Activated T-helper 2 cell treated with anti-CD3 and anti-CD28 coated beads, Interferon-gamma antibody, Interleukin-2, Interleukin-4, amounts not matched to agents 10 μg/mL and 5 μg/mL and 100 μg/mL, durations not matched to agents 14 hours and 24 hours and 36 hours (primary cell): ENCODE measurements at places on chromosomes 13 and 19. TPM values are rescaled to one million over a fixed set of nuclear protein-coding genes. Genes with fewer than 3 reads are reported as not detected.

GRCh38 chr13:41222259-41222852 is 28.0 kb upstream of the KBTBD7 start:
- H3K4me1 ChIP-seq = peaks cover 5% of the 10 kb centered on the region
- peak; percentile 25 for DNase-seq

GRCh38 chr19:55092423-55093318 is 17.0 kb downstream of the EPS8L1 start:
- peaks cover 10% of the 10 kb centered on the region for H3K27me3 ChIP-seq
- H3K27ac ChIP-seq = no peak overlapping the region
- H3K4me1 ChIP-seq = peaks cover 7% of the 10 kb centered on the region
- DNase-seq = no peak
- no peak overlapping the region for H3K4me3 ChIP-seq

- no peaks in the 10 kb centered on the region for H3K27me3 ChIP-seq
- peaks cover 78% of the 10 kb centered on the region for H3K36me3 ChIP-seq
- H3K27ac ChIP-seq = peak overlapping the region; percentile 83
- peaks cover 9% of the 10 kb centered on the region for H3K4me1 ChIP-seq
- DNase-seq = no peak
- H3K4me3 ChIP-seq = no peak overlapping the region
These were observed 13.5 kb upstream of the PLA2G4C start for GRCh38 chr19:48123907-48124651.

DNA sequence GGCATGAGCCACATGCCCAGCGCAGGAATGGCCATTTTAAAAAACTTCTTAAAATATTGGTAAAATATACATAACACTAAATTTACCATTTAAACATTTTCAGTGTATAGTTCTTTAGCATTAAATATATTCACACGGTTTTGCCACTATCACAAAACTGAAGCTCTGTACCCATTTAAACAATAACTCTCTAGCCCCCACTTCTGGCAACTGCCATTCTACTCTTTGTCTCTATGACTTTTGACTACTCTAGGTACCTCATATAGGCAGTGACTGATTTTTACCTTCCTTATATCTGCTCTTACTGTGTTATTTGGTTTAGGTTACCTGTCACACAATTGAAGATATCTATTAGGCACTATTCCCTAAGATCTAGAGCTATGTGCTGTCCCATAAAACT is 2.3 kb upstream of the KBTBD7 start:
- peaks cover 32% of the 10 kb centered on the region for H3K4me1 ChIP-seq
- no peak overlapping the region for H3K4me3 ChIP-seq
- H3K27me3 ChIP-seq = no peaks in the 10 kb centered on the region
- no peak overlapping the region for H3K27ac ChIP-seq
- H3K36me3 ChIP-seq = peaks cover 17% of the 10 kb centered on the region

GRCh38 chr13:29923554-29924481 is 73.4 kb upstream of the UBL3 start:
- H3K27me3 ChIP-seq = peaks cover 7% of the 10 kb centered on the region
- no peak for DNase-seq
- H3K27ac ChIP-seq = no peak overlapping the region

DNA sequence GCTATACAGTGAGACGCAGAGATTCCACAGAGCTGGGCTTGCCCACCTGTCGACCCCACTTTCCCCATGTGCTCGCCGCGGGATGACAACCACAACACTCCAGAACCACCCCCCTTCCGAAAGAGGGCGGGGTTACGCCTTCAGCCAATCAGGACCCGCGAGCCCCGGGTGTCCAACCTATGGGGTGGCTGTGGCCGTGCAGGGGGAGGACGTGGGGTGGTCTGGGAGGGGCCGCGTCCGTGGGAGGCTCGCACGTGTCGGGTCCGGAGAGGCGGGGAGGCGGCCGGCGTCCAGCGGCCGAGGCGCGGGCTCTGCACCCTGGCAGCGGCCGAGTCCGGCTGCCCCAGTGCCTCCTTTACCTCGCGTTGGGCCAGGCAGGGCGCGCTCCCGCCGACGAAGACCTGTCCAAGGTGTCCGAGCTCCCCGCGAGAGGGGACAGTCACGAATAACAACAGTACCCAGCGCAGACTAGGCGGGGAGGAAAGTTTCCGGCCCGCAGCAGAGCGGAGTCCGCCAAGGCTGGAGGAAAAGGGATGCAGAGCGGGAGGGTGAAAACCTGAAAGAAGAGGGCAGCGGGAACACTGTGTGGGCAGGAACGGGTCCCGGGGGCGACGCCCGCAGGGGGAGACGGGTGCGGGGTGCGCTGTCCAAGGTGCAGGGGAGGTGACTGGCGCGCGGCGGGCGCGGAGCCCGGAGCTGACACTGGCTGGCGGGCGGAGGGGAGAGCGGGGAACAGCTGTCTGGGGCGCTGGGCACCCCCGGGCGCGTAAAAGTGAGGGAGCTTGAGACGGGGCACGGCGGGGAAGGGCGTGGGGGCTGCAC is 911 bp downstream of the ENOX1 start:
- no peak for DNase-seq
- H3K4me1 ChIP-seq = peaks cover 2% of the 10 kb centered on the region
- H3K27ac ChIP-seq = no peak overlapping the region
- peak overlapping the region; percentile 73 for H3K4me3 ChIP-seq
- H3K27me3 ChIP-seq = peaks cover 49% of the 10 kb centered on the region

DNA sequence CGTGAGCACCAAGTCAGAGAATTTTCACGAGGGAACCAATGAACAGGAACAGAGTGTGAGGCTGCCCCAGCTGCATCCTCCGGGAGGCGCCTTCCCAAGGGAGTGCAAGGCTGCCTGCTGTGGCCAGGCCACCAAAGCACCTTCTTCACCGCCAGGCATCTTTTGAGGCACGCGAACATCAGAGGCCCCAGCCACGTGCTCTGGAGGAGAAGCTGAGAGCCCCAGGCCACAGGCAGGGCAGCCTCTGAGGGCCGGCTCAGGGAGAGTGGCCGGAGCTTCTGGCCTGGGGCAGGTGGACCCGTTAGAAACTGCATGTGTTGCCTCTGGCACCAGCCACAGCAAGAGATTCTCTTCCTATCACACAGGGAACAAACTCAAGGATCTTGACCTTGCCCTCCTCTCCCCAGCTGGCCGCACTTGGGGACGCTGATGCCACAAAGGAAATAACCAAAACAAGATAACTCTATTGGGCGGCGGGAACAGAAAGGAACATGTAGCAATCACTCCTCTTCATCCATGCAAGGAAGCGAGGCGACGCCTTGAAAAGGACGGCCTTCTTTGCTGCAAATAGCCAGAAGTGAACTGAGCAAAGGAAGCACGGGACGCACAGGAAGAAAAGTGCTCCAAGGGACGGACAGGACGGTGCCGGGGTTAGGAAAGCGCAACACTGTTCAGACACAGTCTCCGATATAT is 19.9 kb downstream of the GAS6 start:
- no peak overlapping the region for H3K27ac ChIP-seq
- H3K4me3 ChIP-seq = no peak overlapping the region
- peaks cover 19% of the 10 kb centered on the region for H3K4me1 ChIP-seq
- H3K27me3 ChIP-seq = peaks cover 5% of the 10 kb centered on the region
- no peak for DNase-seq
- H3K36me3 ChIP-seq = no peaks in the 10 kb centered on the region

GRCh38 chr13:110010404-110011138 is 224.2 kb upstream of the IRS2 start:
- no peaks in the 10 kb centered on the region for H3K4me1 ChIP-seq
- DNase-seq = no peak
- H3K36me3 ChIP-seq = no peaks in the 10 kb centered on the region
- peaks cover 2% of the 10 kb centered on the region for H3K27me3 ChIP-seq
- H3K27ac ChIP-seq = no peak overlapping the region
- H3K4me3 ChIP-seq = no peak overlapping the region

GRCh38 chr19:12946092-12946721 is 545 bp downstream of the RAD23A start:
- H3K36me3 ChIP-seq = peaks cover 94% of the 10 kb centered on the region
- H3K27me3 ChIP-seq = no peaks in the 10 kb centered on the region
- H3K4me1 ChIP-seq = peaks cover 32% of the 10 kb centered on the region

- no peak overlapping the region for H3K27ac ChIP-seq
- no peaks in the 10 kb centered on the region for H3K36me3 ChIP-seq
- peaks cover 26% of the 10 kb centered on the region for H3K4me1 ChIP-seq
- DNase-seq = no peak
- no peak overlapping the region for H3K4me3 ChIP-seq
These were observed 39.9 kb downstream of the PCCA start for GRCh38 chr13:100128838-100129237.

DNA sequence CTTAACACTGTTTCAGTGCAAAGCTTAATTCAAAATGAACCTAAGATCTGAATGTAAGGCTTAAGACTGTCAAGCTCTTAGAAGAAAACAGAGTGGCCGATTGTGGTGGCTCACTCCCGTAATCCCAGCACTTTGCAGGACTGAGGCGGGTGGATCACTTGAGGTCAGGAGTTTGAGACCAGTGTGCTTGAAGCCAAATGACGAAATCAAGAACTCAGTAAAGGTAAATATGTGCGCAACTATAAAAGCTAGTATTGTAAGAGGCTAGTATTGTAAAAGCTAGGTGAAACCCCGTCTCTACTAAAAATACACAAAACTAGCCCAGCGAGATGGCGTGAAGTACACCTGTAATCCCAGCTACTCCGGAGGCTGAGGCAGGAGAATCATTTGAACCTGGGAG is 12.7 kb downstream of the ATP4B start:
- H3K27ac ChIP-seq = no peak overlapping the region
- H3K36me3 ChIP-seq = peaks cover 24% of the 10 kb centered on the region
- no peak overlapping the region for H3K4me3 ChIP-seq
- H3K27me3 ChIP-seq = no peaks in the 10 kb centered on the region
- peaks cover 5% of the 10 kb centered on the region for H3K4me1 ChIP-seq
- DNase-seq = no peak

DNA sequence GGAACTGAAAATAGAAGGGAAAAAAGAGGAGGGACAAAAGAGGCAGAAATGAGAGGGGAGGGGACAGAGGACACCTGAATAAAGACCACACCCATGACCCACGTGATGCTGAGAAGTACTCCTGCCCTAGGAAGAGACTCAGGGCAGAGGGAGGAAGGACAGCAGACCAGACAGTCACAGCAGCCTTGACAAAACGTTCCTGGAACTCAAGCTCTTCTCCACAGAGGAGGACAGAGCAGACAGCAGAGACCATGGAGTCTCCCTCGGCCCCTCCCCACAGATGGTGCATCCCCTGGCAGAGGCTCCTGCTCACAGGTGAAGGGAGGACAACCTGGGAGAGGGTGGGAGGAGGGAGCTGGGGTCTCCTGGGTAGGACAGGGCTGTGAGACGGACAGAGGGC is at the start of gene CEACAM5:
Gene CEACAM5 (plus strand): TSS at position 146 of the 400 bp plus-strand sequence. CDS start 106 bp downstream, at position 252.
- no peaks in the 10 kb centered on the region for H3K36me3 ChIP-seq
- peaks cover 19% of the 10 kb centered on the region for H3K27me3 ChIP-seq
- no peak for DNase-seq
- H3K4me3 ChIP-seq = no peak within 1 kb of the TSS
- H3K4me1 ChIP-seq = peaks cover 4% of the 10 kb centered on the region
- H3K27ac ChIP-seq = no peak within 1 kb of the TSS

DNA sequence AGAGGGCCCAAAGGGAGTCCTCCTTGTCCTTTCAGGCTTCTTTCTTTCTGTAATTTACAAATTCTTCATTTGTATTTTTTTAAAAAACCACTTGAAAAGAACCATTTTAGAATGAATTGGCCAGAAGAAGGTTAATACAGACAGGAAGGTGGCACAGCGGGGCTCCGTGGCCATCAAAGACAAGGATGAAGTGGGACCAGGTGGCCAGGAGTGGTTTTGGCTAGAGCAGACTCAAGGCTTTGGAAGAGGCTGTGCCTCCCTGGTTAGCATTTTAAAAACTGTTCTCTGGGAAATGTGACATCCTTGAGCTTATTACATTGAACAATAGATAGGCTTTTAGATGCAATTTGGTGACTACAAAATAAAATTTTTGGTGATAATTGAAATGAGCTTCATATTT is 48.4 kb downstream of the ATP8A2 start:
- H3K4me1 ChIP-seq = no peaks in the 10 kb centered on the region
- H3K4me3 ChIP-seq = no peak overlapping the region
- H3K36me3 ChIP-seq = no peaks in the 10 kb centered on the region
- H3K27me3 ChIP-seq = peaks cover 10% of the 10 kb centered on the region
- no peak overlapping the region for H3K27ac ChIP-seq

- H3K36me3 ChIP-seq = peaks cover 4% of the 10 kb centered on the region
- DNase-seq = peak; percentile 46
- H3K27ac ChIP-seq = peak overlapping the region; percentile 82
- H3K4me1 ChIP-seq = peaks cover 17% of the 10 kb centered on the region
- peak overlapping the region; percentile 83 for H3K4me3 ChIP-seq
These were observed 1.1 kb upstream of the ZNF763 start for GRCh38 chr19:11963566-11964355.

GJB2 gene
- total RNA-seq = 2.3 and 2.7 TPM in 2 replicates

MAG gene
- 0.32 and 0.37 TPM in 2 replicates for total RNA-seq

YIF1B gene
- 106 and 114 TPM in 2 replicates for total RNA-seq

IFI30 gene
- total RNA-seq = 37.0 and 41.2 TPM in 2 replicates

FCHO1 gene
- 74.7 and 75.6 TPM in 2 replicates for total RNA-seq

LINGO3 gene
- 0.23 TPM in 1 of 2 replicates, not detected in the other for total RNA-seq
